ENCODE measurements at places on chromosomes 4 and X. TPM values are rescaled to one million over a fixed set of nuclear protein-coding genes. Genes with fewer than 3 reads are reported as not detected.

The SSX4 gene
- polyA plus RNA-seq: not detected

The SMR3B gene
- polyA plus RNA-seq: not detected

The CDS1 gene
- not detected for polyA plus RNA-seq

The PHEX gene
- polyA plus RNA-seq: 0.06 TPM

The CXCL13 gene
- polyA plus RNA-seq: not detected

The HOPX gene
- 9.4 TPM for polyA plus RNA-seq

The RHOXF1 gene
- polyA plus RNA-seq: not detected

The NEIL3 gene
- polyA plus RNA-seq: not detected

The HEPH gene
- polyA plus RNA-seq: not detected

The MAP3K15 gene
- polyA plus RNA-seq: not detected

The RHOXF2B gene
- polyA plus RNA-seq: not detected

The FRAS1 gene
- polyA plus RNA-seq: not detected

The LRAT gene
- polyA plus RNA-seq: not detected

The SLITRK4 gene
- polyA plus RNA-seq: not detected

The ALB gene
- not detected for polyA plus RNA-seq

The KLHL4 gene
- not detected for polyA plus RNA-seq

The IBSP gene
- not detected for polyA plus RNA-seq

The TMEM47 gene
- polyA plus RNA-seq: not detected

The TMEM131L gene
- polyA plus RNA-seq: 86.7 TPM

The SNCA gene
- polyA plus RNA-seq: not detected

The TXK gene
- 0.52 TPM for polyA plus RNA-seq

The PLP1 gene
- polyA plus RNA-seq: not detected

The SPANXB1 gene
- polyA plus RNA-seq: not detected

The SLAIN2 gene
- polyA plus RNA-seq: 31.6 TPM

The AMBN gene
- polyA plus RNA-seq: not detected

The ATP7A gene
- polyA plus RNA-seq: 6.0 TPM

The XAGE1B gene
- polyA plus RNA-seq: not detected

The HSFX3 gene
- polyA plus RNA-seq: not detected

The P2RY10 gene
- polyA plus RNA-seq: 292 TPM

The VCX2 gene
- polyA plus RNA-seq: not detected

The GAGE1 gene
- not detected for polyA plus RNA-seq

The NPNT gene
- polyA plus RNA-seq: not detected

The NAP1L3 gene
- polyA plus RNA-seq: 0.13 TPM

The NEUROG2 gene
- polyA plus RNA-seq: not detected

The PAGE5 gene
- polyA plus RNA-seq: not detected

The MAP9 gene
- polyA plus RNA-seq: 4.3 TPM

The DSPP gene
- not detected for polyA plus RNA-seq

The ALPK1 gene
- 5.4 TPM for polyA plus RNA-seq

The HAND2 gene
- polyA plus RNA-seq: not detected

The SCML1 gene
- 1.3 TPM for polyA plus RNA-seq

The COPS4 gene
- 74.5 TPM for polyA plus RNA-seq

The SMIM43 gene
- polyA plus RNA-seq: not detected

The RBM41 gene
- polyA plus RNA-seq: 12.9 TPM

All from naive B cell (primary cell).